ENCODE measurements at places on chromosomes 13 and 19.

DNA sequence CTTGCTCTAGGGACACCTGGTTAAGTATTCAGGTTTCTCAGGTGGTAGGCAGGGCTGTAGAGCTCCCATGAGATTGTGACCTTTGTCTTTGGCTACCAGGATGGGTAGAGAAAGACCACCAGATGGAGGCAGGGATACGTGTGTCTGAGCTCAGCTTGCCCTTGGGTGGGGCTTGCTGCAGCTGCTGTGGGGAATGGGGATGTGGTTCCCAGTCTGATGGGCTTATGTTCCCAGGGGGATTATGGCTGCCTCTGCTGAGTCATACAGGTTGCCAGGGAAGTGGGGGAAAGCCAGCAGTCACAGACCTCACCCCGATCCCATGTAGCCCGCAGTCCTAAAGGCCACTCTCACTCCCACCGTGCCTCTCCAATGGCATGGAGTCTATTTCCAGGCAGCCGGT is 659.9 kb upstream of the KLF12 start:
- DNase-seq: no peak

DNA sequence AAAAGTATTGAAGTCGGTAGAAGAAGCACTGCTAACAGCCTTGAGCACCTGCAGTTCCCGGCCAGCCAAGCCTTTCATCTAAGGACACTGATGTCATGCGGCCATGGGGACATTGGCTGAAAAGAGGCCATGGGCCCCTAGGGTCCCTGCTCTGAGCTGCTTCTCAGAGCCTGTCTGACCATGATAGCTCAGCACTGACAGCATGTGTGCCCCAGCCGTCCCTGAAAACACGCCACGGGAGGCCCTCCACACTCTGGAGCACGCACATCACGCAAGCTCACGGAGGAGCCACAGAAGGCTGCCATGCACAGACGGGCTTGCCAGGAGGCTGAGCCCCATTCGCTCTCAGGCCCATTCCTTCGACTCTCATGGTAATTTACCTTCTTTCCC is 51.8 kb downstream of the MLLT1 start:
- DNase-seq: no peak

- DNase-seq: no peak
Measured at GRCh38 chr13:41122838-41123237, 9.8 kb downstream of the KBTBD6 start.

DNA sequence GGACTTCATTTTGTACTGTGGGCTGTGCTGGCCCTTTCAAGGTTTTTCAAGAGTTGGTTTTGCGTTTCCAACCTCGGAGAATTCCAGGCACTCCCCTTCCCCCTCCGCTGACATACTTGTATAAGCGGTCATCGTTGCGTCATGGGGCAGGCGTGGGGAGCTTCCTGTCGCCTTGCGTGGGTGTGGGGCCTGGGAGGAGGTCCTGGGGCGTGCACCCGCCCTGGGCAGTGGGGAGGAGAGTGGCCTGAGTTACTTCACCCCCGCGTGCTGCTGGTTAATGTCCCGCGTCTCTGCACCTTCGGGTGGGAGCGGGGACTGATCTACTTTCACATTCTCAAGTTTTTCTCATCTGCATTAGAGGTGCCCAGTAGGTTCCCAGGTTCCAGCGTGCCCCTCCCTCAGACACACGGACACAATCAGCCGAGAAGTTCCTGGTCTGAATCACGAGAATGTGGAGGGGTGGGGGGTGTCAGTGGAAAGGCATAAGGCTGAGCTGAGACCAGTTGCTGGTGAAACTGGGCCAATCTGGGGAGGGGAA is 4.1 kb downstream of the IER2 start:
- DNase-seq: peak; percentile 59

GRCh38 chr13:111482806-111483620 is 162.6 kb downstream of the TEX29 start:
- DNase-seq: no peak

DNA sequence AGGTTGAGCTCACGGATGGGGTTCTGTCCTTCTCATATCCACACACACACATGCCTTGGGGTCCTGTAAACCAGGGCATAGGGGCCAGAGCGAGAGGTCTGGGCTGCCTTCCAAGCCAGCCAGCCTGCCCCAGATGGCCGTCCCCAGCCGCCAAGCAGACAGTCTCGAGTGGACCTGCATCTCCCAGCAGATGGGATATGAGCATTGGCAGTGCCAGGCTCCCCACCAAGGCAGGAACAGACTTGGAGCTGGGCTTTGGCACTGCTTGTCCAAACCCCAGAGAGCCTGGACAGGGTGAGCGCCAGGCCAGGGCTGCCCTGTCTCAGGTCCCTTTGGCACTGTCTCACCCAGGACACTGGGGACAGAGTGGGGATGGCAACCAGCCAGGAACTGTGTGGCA is 130.4 kb downstream of the DPF1 start:
- DNase-seq: no peak

DNA sequence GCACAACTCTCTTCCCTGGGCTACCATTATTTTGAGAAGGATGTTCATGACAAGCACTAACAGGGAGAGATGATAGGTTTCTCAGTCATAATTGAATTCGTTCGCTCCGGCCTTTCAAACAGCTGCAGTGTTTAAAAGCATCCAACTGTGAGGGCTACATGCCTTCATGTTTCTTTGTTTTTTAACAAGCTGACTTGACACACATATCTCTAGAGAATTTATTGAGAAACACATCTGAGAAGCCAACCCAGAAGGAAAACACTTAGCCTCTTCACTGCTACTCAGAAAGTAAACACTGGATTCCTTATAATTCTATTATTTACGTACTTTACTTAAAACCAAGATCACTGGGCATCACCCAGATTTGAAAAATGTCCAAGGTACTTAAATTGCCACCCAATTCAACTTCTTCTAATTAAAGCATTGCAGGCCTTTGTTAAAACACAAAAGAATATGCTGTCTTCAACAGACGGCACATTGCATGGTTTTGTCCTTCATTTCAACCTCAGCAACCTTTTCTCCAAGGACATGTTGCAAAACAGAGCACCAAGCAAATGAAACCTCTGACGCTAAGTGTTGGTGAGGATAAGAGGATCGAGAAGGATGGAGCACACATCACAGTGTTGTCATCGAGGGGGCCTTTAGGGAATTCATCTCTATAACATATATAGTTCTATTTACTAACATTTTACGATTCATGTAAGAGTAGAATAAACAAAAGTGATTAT is 75.8 kb downstream of the TBC1D4 start:
- DNase-seq: no peak

DNA sequence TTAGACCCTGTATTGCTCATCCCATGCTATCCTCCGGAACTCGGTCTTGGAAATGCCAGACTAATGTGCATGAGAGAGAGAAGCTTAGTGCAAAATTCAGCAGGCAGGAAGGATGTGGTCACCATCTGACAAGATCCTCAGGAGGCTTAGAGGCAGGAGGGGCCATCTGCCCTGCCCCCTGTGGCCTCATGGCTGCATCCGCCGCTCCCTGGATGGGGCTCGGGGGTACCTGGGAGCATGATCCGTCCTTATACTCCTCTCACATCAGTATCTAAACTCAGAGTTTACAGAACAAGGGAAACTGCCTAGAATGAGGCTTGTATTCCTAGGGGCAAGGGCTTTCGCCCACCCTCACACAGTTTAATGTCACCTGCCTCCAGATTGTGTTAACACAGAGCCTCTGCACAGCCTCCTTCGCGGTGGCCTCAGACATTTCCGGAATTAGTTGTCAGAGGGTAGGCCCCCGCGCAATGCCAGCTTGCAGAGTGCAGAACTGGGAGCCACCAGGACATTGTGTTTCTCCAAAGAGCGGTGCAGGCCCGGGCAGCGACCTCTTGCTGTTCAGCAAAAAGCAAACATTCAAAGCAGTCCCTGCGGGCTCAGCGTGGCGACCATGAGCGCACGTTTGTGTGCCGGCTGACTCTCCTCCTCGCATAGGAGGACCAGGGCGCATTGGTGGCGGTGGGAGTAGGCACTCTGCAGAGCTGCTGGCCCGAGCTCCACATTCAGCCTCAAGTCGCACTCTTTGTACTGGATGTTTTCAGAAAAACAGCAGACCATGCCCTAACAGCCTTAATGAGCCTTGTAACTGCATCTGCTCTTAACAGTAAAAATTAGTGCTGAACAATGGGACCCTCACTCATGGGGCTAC is 39.1 kb downstream of the GPR12 start:
- DNase-seq: peak; percentile 11

GRCh38 chr13:92719868-92720267 is 506.7 kb upstream of the GPC6 start:
- DNase-seq: no peak

- DNase-seq: no peak
Measured at GRCh38 chr19:35120492-35120891, 4.9 kb downstream of the FXYD3 start.

DNA sequence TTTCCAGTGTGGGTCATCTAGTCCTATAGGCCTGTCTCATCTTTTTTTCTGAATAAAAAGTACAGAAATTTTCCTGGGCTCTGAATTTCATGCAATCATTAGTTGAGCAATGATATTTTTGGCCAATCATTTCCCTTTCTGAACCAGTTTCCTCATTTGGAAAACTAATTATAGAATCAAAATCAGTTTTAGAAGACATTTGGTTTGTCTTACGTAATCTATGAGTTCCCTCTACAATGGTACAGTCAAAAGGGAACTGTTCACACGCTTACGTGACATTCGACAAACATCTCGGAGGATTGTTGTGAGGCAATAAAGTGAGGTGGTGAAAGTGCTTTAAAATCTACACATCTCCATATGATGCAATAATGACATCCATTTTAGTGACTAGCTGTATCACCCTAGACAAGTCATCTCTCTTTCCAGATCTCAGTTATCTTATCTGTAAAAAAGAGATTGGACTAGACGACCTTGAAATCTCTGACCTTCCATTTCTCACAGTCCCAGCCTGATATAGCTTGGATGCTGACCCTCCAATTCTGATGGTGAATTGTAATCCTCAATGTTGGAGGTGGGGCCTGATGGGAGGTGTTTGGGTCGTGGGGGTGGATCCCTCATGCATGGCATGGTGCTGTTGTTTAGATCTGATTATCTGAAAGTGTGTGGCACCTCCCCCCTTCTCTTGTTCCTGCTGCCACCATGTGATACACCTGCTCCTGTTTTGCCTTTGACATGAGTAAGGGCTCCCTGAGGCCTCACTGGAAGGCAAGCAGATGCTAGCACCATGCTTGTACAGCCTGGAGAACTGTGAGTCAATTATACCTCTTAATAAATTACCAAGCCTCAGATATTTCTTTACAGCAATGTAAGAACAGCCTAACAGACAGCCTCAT is 26.7 kb downstream of the FLT1 start:
- no peak for DNase-seq
